ENCODE measurements at places on chromosomes 11 and 22.

DNA sequence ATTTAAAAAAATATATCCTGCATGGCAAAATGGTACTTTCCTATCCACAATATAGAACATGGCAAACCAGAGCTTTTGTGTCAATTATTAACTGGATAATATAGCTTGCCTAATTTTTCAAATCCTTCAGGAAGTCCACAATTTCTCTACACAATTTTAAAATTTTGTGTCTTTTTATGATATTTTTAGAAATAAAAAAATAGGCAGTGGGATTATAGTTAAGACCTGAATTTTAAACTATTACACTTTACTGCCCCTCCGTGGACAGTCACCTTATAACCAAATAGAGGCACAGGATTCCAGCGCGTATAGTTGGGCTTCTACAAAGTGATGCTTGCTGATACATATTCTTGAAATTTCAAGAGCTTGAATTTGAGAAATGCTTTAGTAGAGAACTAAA lies 2.1 kb upstream of the DMC1 start:
- DNase-seq = peak; percentile 68

DNA sequence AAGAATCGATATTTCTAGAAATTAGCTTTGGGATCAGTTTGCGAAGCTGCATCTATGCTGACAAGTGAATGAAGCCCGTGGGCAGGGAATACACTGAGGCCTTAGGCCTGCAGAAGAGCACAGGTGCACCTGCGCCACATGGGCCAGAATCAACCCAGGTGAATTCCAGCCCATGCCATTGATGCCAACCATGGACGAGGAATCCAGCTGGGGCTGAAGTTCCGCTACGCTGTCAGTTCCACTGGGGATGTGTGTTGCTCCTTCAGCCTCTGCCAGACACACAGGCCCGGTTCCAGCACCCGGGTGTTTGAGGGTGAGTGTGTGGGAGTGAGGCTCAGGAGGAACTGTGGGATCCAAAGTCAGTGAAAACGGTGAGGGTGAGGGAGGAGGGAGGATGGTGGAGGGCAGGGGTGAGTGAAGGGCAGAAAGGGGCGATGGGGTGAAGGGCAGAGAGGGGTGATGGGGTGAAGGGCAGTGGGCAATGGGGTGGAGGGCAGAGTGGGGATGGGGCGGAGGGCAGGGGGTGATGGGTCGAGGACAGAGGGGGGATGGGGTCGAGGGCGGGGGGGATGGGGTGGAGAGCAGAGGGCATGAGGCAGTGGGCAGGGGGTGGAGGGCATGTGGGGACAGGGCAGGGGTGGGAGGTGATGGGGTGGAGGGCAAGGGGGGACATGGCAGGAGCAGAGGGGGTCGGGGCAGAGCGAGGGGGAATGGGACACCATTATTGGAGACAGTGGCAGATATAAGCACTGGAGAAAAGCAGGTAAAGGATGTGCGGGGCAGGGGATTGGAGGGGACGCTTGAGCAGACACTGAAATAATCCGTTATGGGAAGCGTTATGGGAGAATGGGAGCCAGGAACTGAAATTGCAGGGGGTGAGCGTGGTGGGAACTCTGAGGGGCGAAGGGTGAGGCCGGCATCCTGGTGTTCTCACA lies 931.6 kb downstream of the BRD1 start:
- DNase-seq = no peak

DNA sequence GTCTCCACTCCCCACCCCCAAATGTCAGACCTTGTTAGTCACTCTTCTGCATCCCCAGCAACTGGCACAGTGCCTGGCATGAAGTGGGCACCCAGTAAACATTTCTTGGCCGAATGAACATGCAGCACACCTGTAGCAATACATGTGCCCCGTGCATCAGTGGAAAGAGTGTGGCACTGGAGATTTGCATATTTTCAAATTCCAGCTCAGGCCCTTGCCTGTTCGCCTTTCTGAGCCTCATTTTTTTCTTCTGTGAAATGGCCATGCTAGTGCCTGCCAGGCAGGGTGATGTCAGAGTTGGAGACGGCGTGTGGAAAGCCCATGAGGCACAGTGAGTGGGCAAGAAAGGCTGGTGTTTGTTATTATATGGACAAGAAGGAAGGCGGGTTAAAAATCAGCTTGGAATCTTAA lies 38.7 kb downstream of the CD82 start:
- DNase-seq = no peak

- no peak for DNase-seq
Measured at GRCh38 chr11:65866509-65867283, 5.9 kb downstream of the EFEMP2 start.

DNA sequence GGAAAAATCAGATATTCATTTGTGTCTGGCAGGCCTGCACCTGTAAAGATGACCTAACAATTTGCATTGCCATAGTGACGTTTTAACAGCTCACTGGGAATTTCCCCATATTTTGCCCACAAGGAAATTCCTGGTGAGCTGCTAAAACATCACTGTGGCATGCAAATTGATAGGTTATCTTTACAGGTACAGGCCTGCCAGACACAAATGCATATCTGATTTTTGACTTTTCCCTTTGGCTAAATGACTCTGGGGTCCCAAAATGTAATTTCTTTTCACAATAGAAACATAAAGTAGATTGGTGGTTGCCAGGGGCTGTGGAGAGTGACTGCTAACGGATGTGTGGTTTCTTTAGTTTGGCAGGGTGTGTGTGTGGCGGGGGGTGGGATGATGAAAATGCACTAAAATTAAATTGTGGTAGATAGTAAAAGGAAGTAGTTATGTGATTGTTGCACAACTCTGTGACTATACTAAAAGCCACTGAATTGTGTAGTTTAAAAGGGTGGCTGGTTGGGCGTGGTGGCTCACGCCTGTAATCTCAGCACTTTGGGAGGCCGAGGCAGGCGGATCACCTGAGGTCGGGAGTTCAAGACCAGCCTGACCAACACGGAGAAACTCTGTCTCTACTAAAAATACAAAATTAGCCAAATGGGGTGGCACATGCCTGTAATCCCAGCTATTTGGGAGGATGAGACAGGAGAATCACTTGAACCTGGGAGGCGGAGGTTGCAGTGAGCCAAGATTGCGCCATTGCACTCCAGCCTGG lies 18.5 kb upstream of the FEZ1 start:
- DNase-seq = peak; percentile 52

- no peak for DNase-seq
Measured at GRCh38 chr11:102427068-102427467, 25.5 kb downstream of the TMEM123 start.

DNA sequence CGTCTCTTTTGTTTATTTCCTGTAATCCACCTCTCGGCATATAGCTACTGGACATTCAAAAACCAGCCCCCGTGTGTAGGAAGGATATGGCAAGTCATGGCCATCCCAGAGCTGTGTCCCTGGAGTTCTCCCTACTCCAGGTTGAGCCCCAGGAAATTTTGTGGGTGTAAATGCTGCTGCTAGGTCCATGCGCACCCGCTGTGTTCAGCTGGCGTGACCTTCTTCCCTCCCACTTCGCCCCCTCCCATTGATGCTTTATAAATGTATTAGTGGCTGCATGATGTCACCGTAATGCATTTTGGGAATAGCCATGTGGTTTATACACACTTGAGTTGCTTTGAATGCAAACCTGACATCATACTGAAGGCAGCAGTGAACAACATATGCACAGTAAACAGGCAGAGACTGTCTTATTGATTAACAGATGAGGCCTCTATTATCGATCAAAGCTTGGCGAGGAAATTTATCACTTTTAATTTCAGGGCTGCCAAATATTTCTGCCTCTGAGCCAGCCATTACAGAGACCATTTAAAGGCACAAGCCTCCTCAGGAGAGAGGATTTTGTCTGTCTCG lies 113.6 kb upstream of the NNMT start:
- DNase-seq = no peak

All from DMS53 (cell line).